Activated CD8-positive, alpha-beta T cell treated with anti-CD3 and anti-CD28 coated beads, Interleukin-2, amount 10 ng/mL, durations not matched to agents 7 days and 5 days (primary cell): ENCODE measurements at places on chromosomes 16 and 17. TPM values are rescaled to one million over a fixed set of nuclear protein-coding genes. Genes with fewer than 3 reads are reported as not detected.

XPO6 gene
- total RNA-seq = 206 TPM

GRB7 gene
- total RNA-seq = 0.37 TPM

PRSS33 gene
- total RNA-seq = not detected

RNF227 gene
- 4.2 TPM for total RNA-seq

TMC8 gene
- total RNA-seq = 278 TPM
